Activated CD4-positive, alpha-beta memory T cell treated with anti-CD3 and anti-CD28 coated beads, Interleukin-2, amount 10 ng/mL, durations not matched to agents 7 days and 5 days (primary cell): ENCODE measurements at places on chromosomes 12 and 14.
A peak's percentile ranks its signal among the peaks of the same experiment; 100 is the strongest.

DNA sequence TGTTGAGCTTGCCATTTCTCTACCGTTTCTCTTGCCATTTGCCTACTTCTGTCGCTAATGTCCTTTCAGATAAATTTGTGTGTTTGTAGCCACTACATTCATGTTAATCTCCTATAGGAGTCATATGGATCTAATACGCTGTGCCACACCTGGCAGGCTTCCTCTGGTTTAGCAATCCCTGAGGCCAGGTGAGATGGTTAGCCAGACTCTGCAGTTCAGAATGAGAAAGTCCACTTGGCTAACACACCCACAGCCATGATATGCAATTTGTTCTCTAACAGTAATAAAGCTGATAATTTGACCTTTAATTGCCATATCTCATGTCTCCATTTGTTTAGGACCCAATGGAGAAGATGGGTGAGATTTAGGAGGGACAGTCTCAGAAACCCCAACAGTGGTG, 1261.6 kb upstream of the TMEM132C start:
- no peak for DNase-seq

DNA sequence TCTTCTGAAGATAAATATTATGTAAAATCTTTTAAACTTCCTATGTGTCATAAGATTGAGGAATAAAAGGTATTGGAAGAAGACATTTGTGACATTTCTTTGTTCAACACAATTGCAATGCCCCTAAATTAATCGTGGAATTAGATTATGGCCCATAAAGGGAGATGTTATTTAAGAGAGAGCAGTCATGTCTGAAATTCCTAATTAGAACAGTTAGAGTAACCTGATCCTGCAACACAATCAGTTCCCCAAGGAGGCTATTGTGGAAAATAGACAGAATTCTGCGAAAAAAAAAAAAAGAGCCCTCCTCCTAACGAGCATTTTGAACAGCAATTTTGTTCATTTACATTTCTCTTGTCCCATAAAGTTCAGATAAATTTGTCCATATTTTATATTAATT, 339.5 kb downstream of the PAWR start:
- no peak for DNase-seq

GRCh38 chr12:24223926-24224325, 274.5 kb upstream of the SOX5 start:
- no peak for DNase-seq

- DNase-seq, result no peak
Observed at GRCh38 chr12:42936991-42937390, 347.4 kb upstream of the PRICKLE1 start.

DNA sequence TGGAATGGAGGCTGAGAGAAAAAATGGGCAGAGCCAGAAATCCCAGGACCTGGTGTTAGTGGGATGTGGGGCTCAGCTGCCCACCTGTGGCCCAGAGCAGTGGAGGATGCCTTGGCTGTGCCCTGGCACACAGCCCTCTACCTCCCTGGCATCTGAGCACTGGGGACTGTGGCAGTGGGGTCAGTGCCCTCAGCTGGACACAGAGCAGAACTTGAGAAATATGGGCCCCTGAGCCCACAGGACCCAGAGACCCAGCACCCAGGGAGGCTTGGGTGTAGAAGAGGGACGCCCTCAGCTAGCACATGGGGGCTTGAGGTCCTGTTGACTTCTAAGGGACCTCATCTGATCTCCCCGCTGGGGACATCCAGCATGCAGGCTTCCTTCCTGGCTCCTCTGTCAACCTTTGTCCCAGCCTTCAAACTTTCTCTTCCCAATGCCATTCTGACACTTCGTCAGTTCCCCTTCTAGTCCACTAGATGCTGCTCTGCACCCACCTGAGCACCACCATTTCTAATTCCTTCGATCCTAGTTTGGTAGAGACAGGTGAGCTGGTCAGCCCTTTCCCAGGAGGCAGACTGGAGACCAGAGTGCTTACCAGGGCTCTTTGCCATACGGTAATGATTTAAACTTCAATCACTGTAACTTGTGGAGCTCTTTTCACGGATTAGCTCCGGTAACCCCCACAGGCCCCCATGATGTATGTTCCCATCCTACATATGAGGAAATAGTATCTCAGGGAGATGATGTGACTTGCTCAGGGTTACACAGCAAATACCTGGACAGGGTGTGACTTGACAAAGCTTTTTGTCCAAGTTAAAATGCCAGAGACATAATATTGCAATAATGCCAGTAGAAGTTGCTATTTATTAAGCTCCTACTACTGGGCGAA, 143.7 kb downstream of the ASCL4 start:
- DNase-seq, result no peak

GRCh38 chr12:58701536-58701935, 218.8 kb downstream of the LRIG3 start:
- DNase-seq, result no peak

- DNase-seq, result peak; percentile 64
Observed at GRCh38 chr14:103518422-103519042, 4.1 kb downstream of the CKB start.

GRCh38 chr12:91110311-91110924, 876 bp downstream of the LUM start:
- DNase-seq, result no peak

GRCh38 chr14:80047761-80048160, 163.5 kb downstream of the DIO2 start:
- DNase-seq, result no peak

- DNase-seq, result no peak
Observed at GRCh38 chr14:89420502-89420901, 3.5 kb upstream of the FOXN3 start.

- no peak for DNase-seq
Observed at GRCh38 chr14:29663281-29663801, 264.3 kb downstream of the PRKD1 start.

- DNase-seq, result peak; percentile 81
Observed at GRCh38 chr12:121626853-121627640, 717 bp downstream of the ORAI1 start.

GRCh38 chr12:62191491-62192179, 68.6 kb upstream of the USP15 start:
- DNase-seq, result peak; percentile 23

GRCh38 chr12:94190623-94191022, 42.2 kb downstream of the PLXNC1 start:
- DNase-seq, result no peak

DNA sequence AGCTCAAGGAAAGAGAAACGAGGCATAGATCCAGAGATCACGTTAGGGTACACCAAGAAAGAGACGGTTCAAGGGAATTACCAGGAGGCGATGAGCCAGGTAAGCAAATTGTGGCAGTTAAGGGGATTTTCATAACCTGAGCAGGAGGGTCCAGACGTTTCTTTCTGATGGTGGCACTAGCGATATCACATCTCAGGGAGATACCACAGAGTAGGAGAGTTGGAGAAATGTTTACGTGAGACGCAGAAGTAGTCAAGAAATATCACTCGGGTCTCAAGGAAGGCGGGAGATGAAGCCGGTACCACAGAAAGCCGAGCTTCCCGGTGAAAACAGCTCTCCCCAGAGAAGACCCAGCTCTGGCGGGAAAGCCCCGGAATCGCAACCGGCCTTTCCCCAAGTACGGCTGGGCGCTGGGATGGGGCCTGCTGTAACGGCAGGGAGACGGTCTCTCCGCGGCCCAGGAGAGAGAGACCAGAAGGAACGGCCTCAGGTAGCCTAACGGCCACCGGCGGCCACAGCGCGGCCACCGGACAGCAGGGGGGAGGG, 485 bp downstream of the SENP1 start:
- peak; percentile 47 for DNase-seq

DNA sequence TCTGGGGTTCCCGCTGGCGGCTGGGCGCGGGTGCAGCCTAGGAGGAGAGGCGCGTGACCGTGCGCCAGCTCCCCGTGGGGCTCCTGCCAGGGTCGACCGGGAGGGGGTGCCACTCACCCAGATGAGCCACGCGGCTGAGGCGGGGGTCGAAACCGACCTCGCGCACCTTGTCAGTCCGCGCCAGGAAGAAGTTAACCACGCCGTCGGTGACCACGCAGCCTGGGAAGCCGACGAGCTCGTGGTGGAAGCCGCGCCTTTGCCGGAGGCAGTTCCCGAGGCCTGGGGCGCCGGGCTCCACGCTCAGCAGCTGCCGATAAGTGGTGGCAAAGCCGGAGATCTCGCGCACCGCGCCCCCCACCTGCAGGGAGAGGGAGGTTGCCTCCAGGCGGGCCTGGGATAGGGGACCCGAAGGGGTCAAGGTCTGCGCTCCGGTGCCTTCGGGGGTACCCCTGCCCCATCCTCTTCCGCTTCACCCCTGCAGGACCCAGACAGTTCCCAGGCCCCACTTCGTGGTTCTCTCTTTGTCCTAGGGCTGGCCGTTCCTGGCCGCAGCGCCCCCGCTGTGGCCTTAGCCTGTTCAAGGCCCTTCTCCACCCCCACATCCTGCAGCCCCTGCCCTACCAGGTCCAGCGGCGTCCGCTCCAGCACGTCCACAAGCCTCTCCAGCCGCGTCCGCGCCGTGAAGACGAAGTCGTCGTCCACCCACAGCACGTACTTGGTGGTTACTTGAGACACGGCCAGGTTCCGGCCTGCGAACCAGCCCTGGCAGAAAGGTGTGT, 5.3 kb downstream of the B4GALNT1 start:
- DNase-seq, result peak; percentile 28

DNA sequence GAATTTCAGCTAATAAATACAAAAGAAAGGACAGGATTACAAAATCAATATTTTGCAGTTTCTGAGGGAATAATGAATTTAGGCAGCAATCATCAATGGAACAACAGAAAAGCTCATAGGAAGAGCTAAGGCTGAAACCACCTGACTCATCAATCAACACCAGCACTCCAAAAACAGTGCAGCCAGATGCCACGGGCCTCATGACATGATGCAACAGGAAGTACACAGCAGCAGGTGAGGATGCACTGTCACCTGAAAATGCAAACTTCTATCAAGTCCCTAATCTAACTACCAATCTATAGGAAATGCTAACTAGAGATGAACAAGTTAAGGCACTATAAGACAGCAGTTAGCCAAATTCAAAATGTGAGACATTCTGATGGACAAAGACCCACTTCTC, 21.7 kb downstream of the GNS start:
- DNase-seq, result peak; percentile 51

- DNase-seq, result no peak
Observed at GRCh38 chr12:24931666-24932405, 17.1 kb downstream of the BCAT1 start.

DNA sequence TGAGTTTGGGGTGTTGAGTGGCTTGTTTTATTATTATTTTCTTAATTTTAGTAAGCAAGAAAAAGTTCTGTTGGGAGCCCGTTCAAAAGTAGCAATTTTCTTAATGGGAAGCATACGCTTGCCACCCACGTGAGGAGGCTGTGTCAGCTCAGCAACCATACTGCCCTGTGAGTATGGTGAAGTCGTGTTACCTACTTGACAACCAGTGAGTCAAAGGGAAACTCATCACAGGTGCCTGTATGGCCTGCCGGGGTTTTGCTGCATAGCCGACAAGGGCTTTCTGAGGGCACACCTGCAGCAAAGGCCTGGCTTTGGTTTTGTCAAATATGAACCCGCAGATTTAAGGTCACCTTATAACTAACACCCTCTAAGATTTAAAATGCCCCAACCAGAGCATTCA, 31.1 kb downstream of the PITPNM2 start:
- peak; percentile 41 for DNase-seq

- DNase-seq, result no peak
Observed at GRCh38 chr14:103867523-103867953, 20.2 kb upstream of the PPP1R13B start.

GRCh38 chr14:96830946-96831345, 33.8 kb downstream of the VRK1 start:
- DNase-seq, result no peak

DNA sequence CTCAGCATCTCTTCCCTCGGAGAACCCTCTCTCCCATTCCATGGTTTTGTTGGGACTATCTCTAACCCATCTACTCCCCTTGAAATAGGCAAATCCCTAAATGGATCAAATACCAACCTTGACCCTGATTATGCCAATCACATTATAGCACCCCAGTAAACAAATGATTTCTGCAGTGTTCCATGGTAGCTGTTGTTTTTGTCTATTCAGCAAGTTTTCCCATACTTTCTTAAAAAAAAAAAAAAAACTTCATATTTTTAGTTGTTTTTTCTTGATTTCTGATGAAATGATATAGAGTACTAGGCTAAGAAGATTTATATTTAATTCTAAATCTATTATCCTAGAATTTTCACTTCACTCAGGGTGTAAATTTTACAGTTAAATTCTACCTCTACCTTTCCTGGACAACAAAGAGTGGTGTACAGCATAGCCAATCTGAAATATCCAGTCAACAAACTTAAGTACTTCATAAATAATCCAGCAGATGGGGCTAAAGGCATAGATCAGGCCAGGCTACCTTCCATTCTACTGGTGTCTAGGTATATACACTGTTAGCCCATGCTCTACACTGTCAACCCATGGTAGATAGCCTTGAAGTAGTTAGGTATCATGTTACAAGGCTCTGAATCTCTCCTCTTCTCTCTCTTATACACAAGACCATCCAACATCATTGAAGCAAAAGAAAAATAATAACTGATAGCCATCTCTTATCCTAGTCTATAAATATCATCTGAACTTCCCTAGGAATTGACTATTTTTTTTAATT, 82.2 kb downstream of the PLEKHG7 start:
- peak; percentile 20 for DNase-seq

DNA sequence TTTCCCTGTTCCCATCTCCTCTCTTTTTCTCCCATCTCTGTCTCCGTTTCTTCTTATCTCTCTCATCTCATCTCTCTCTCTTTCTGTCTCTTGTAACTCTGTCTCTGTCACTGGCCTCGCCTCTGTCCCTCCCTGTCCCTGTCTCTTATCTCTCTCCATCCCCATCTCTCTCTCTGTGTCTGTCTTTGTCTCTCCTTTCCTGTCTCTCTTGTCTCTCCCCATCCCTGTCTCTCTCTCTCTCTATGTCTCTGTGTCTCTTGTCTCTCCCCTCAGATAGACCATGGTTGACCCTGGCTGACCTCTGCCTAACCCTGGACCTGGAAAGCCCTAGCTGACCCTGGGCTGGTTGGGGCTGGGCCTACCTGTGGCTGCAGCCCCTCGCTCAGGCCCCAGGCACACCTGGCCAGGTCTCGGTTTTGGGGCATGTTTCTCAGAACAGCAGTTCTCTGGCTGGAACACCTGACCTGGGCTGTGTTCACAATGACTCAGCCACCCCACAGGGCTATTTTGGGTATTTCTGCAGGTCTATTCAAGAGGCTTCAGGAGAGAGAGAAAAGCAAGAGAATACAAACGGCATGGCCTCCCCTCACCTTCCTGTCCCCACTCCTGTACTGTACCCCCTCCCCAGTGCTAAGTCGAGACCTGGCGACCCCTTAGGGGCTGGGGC, 174.4 kb downstream of the TMEM121 start:
- peak; percentile 33 for DNase-seq

DNA sequence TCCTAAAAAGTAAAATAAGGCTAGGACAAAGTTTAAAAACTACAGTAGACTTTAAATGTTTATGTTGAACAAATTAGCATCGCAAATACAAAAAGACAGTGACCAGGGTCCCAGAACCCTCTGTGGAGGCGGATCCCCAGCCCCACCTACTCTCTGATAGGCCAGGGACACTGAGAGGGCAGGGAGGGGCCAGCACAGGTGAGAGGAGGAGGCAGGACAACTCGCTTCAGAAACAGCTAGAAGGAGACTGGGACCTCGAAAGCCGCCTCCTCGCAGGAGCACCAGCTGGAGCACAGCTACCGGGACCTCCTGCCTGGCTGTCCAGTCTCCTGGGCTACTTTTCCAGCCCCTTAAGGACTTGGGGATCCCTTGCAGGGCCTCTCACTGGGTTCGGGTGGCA, 992 bp downstream of the DNAH10 start:
- DNase-seq, result no peak
